AG20443 (cell line): ENCODE measurements at places on chromosomes 5 and 9.

- no peak for DNase-seq
Observed at GRCh38 chr5:150641006-150641570, 628 bp downstream of the SYNPO start.

DNA sequence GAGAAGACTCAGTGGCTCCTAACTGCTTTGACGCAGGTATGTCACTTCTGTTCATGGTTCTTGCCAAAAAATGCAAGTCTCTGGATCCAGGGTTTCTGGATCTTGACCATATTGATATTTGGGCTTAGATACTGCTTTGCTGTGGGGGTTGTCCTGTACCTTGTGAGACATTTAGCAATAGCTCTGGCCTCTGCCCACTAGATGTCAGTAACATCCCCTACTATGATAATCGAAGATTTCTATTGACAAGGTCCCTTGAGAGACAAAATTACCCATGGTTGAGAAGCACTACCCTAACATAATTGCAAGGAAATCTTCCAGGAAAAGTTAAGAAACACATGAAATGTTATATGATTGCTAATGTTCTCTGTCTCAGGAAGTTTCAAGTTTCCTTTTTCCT is 285.4 kb downstream of the TMEM232 start:
- DNase-seq: peak; percentile 29

GRCh38 chr9:90189306-90189705 is 453.3 kb downstream of the DIRAS2 start:
- DNase-seq: no peak

GRCh38 chr9:35691757-35692301 is 2.1 kb upstream of the TPM2 start:
- no peak for DNase-seq

DNA sequence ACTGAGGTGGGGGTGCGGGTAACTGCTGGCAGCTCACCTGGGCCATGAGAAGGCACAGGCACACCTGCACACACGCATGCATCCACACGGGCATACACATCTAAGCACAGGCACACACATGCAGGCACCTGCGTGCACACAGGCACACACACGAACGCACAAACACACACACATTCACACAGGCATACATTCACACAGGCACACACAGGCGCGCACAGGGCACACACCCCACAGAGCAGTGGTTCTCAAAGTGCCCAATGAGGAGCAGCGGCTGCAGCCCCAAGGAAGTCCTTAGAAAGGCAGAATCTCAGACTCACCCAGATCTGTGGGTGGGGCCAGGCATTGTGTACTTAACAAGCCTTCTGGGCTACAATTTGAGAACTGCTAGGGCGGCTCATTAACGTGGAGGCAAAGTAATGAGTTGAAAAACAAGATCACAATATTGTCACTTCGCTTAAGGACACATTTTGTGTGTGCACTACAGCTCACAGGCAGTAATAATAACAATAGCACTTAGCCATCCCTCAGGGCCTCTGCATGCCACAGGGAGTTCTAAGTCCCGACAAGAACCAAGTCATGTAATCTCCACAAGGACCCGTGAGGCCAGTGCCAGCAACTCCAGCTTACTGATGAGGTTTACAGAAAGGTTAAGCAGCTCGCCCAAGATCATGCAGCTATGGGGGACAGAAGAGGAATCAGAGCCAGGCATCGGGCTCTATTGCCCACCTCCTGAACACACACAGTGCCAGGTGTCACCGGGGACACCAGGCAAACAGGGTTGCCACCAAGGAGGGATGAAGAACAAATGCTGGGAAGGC is 91.6 kb downstream of the ROR2 start:
- no peak for DNase-seq

GRCh38 chr5:148922606-148923005 is 96.2 kb downstream of the ADRB2 start:
- DNase-seq: no peak

- DNase-seq: no peak
Observed at GRCh38 chr5:142670804-142671203, 15.1 kb downstream of the FGF1 start.

GRCh38 chr9:86790805-86791204 is 156.5 kb downstream of the GAS1 start:
- no peak for DNase-seq
